ENCODE measurements at places on chromosomes 12 and 14.

DNA sequence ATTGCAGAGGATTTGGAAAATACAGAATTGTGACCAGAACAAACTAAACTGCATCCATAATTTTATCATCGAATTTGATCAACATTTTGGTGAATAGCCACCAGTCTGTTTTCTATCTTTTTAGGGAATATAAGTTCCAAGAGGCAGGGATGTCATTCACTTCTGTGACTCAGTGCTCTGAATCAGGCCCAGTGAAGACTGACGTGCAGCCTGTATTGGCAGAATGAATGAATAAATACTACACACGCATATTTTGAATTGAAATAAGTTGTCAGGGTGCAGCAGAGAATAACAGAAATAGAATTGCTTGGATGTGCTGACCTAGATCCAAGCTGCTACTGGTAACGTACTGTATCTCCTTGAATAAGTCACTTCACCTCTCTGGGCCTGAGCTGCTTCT is 1.3 kb upstream of the EMP1 start:
- no peak for DNase-seq

DNA sequence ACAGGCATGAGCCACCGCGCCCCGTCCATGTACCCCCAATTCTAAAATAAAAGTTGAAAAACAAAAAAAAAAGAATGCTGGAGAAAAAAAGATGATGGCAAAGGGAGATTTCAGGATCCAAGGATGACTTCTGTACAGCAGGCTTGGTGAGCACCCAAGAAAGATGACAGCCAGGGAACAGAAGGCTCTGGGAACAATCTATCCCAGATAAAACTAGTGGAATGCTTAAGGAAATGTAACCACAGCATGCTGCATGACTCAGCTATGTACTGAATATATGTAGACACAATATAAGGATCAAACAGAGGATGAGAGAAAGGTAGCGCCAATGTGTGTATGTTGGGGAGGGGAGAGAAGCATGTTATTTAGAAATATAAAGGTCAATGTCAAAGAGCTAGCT is 123.7 kb upstream of the TMTC1 start:
- no peak for DNase-seq

- DNase-seq = no peak
Observed at GRCh38 chr14:44657696-44658388, 150.8 kb upstream of the FSCB start.

GRCh38 chr14:56271970-56272369 is 153.8 kb downstream of the PELI2 start:
- no peak for DNase-seq

- no peak for DNase-seq
Observed at GRCh38 chr14:100416081-100416680, 93.0 kb downstream of the SLC25A47 start.

DNA sequence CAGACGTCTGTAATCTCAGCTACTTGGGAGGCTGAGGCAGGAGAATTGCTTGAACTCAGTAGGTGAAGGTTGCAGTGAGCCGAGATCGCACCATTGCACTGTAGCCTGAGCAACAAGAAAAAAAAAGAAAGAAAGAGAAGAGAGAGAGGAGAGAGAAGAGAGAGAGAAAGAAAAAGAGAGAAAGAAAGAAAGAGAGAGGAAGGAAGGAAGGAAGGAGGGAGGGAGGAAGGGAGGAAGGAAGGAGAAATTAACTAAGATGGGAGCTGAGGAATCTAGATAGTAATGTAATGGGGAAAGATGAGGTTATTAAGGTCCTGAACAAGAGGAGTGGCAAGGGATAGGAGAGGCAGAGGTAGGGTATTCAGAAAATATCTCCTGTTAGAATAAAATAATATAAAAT is 17.4 kb upstream of the SGPP1 start:
- no peak for DNase-seq

GRCh38 chr12:122423258-122424165 is 1.0 kb upstream of the CLIP1 start:
- no peak for DNase-seq

DNA sequence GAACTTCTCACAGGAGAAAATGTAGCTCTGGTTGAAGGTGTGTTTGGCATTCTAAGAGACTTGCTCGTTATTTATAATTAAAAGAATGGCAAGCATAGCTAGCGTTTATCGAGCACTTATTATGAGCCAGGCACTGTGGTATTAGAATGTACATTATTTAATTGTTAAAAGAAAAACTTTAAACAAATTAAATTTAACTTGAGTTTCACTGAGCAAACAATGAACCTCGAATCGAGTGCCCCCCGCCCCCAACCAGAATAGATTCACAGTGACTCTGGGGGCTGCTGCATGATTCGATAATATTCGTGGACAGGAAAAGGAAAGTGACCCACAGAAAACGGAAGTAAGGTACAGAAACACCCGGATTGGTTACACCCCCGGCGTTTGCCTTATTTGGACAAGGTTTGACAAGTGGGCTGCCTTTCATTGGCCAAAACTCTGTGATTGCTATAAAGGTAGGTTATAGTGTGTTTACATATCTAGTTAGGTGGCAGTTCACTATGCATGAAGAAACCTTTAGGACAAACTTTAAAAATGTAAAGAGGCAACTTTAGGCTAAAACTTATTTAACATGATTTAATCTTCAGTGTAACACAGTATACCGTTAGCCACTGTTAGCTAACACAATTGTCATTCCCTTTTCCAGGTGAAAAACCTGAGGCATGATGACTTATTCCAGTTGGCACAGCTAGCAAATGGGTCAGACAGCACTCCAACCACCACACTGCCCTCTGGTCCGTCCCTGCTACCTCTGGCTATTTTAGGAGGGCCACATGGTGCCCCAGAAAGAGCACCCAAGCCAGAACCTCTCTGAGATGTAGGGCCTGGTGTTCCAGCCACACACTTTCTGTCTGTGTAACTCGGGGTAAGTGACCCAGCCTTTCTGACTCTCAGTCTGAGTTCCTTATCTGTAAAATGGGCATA is 7.1 kb downstream of the SCNN1A start:
- no peak for DNase-seq

- DNase-seq = no peak
Observed at GRCh38 chr14:71773898-71774481, 158.2 kb upstream of the RGS6 start.

DNA sequence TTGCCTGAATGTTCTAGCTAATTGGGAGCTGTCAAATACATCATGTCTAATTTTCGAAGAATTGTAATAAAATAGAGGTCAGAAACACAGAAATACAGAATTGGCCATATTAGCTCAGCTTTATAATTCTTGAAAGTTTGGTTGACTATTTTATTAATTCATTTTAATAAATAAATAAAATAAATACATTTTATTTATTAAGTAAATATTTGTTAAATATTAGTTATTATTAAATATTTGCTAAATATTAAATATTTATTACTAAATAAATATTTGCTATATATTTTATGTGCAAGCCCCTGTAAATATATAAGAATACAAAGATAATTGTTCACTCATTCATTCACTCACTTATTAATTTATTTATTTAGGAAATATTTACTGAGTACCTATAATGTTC is 231.3 kb downstream of the SSPN start:
- no peak for DNase-seq

Measured in activated CD8-positive, alpha-beta memory T cell treated with anti-CD3 and anti-CD28 coated beads for 1 hour (primary cell).